ENCODE measurements at places on chromosomes 3 and 15.

DNA sequence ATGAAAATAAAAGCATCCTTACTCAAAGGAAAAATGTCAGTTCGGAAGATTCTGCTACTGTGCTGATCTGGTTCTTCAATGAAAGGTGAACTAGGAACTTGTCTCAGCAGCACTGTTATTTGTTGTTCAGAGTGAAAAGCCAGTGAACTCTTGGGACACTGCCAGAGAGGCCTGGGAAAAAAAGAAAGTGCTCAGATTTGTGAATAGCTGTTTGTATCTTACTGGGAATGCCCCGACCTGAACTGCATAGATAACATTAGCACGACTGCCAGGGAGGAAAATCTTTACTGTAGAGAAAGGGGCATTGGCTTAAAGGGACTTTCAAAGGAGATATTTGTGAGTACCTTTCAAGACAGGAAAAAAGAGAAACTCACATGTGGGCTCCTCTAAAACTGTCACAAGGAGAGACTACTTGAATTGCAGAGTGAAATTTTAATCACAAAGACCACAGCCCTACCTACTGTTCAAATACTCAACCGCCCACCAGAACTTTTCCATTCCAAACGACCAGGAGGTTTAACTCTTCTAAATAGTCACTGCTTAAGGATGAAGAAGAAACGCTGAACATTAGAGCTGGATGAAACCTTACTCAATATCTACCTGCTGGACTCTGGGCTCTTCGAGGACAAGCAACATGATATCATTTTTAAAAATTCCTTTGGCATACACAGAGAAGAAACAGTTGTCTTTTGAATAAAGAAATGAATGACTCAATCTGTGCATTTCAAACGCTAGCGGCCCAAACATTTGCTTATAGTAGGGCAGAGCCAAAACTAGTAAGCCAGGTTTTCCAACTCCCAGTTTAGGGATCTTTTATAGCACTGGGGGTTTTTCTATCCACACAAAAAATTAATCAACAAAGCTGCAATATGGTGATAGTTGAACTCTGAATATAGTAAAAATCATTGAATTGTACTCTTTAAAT, 13.4 kb downstream of the TAMM41 start:
- DNase-seq = no peak

- no peak for DNase-seq
Measured at GRCh38 chr3:183202004-183202722, 39.6 kb upstream of the LAMP3 start.

- no peak for DNase-seq
Measured at GRCh38 chr15:51025454-51025846, 69.3 kb downstream of the TNFAIP8L3 start.

DNA sequence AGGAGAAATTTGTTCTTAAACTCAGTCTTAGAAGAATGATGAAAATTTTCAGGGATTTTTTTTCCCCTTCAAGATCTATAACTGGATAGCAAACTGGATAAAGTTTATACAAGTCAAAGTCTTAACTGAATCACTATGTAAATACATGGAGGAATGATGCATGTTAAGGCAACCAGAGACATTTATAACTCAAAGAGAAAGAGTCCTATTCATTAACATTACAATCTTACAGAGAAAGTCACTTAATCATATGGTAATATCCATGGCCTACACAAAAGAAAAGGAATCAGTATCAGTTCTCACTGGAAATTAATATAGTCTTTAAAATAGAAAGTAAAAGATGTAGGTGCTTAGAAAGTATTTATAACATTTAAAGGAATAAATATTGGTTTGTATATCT, 869.1 kb downstream of the TBL1XR1 start:
- DNase-seq = no peak

GRCh38 chr3:67620869-67621268, 33.5 kb downstream of the SUCLG2 start:
- DNase-seq = no peak

DNA sequence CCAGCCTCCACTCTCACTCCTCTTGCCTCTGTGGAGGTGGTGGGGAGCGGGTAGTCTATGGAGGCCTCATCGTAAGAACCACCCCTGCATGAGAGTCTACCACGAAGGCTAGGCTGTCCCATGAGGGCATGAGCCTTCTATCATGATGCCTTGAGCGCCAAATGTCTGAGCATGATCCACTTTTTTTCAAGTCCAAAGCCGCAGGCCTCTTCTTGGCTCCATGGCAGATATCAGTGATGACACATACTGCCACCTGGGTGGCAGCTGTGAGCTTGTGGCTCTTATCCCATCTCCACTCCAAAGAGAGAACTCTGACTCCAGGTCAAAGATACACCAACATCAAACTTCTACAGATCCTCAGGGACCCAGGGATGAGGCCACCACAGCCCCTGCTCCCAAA, 13.5 kb downstream of the POC1A start:
- DNase-seq = no peak

GRCh38 chr3:183359036-183359435, 69.4 kb downstream of the MCF2L2 start:
- no peak for DNase-seq

DNA sequence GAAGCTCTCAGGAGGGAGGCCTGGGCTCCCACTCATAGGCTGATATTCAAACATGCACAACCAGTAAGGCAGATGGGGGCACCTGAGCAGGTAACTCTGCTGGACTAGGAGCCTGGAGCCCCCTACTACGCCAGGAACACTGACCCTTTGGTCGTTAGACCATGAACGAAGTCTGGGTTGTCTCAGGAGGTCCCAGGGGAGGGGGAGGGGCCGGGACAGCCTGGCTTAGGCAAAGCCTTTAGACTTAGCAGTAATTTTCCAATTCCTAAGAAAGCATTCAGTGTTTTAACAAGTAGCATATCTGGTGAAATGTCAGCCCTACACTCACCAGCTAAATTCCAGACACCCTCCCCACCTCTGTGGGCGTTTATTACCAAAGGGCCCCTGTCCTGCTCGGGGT, 67.4 kb upstream of the ST8SIA2 start:
- DNase-seq = no peak

- no peak for DNase-seq
Measured at GRCh38 chr3:114427285-114428043, 133.6 kb downstream of the TIGIT start.

DNA sequence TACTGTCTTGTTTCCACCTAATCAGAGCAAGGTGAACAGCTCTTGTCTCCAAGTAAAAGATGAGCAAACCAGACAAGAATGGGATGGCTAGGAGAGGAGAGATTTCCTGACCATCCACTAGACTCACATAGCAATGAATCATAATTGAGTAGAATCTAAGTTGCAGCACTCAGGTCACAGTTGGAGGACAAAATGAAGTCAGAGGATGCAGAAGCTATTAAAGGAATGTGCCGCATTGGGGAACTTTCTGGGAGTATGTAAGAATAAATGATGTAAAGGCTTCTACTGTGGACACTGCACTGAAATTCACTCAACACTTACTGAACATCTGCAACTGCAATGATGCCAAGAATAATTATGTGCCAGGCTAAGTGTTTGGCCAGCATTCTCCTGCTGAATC, 217.4 kb upstream of the WNT5A start:
- no peak for DNase-seq

All from activated naive CD4-positive, alpha-beta T cell (primary cell).